ENCODE measurements at places on chromosomes 4 and X. TPM values are rescaled to one million over a fixed set of nuclear protein-coding genes. Genes with fewer than 3 reads are reported as not detected.
A peak's percentile ranks its signal among the peaks of the same experiment; 100 is the strongest.

DNA sequence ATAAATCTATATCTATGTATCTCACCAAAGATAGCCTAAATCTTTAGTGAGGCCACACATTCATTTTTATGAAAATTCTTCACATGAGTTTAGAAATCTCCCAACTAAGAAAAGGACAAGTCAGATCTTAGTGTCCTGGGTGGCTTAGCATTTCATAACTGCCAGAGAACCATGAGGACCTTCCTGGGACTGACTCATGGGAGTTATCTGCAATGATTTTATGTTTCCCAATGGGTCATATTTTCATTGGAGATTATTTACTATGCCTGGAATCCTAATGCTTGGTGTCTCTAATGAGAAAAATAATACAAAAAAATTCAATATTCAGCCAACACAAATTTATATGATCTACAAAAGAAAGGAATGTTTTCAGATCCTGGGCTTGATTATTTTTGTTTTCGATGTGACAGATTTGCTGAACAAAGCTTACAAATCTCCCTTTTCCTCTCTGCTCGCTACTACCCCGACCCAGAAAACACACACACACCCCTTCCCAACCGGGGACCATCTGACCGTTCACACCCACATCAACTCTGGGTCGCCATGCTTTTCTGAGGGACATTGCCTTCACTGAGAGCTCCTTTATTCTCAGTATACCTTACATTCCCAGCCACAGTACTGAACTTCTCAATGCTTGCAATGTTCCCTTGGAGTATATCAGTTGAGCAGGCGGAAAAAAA lies 40.1 kb downstream of the SORBS2 start:
- no peak for DNase-seq

Gene SPANXB1
- polyA plus RNA-seq = not detected

Gene TAF7L
- not detected for polyA plus RNA-seq

DNA sequence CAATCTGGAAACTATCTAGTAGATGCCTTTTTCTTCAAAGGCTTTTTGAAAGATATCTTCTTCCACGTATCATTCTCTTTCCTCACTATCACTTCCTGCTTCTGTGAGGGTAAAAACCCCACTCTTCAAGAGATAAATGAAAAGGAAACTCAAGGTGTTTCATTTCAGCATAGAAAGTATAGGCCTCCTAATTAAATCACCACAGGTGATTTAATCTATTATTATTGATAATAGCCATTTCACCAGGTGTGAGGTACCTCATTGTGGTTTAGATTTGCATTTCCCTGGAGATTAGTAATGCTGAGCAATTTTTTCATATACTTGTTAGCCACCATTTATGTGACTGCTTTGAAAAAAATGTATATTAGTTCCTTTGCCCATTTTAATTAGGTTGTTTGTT lies 92.0 kb upstream of the EMCN start:
- no peak for DNase-seq

DNA sequence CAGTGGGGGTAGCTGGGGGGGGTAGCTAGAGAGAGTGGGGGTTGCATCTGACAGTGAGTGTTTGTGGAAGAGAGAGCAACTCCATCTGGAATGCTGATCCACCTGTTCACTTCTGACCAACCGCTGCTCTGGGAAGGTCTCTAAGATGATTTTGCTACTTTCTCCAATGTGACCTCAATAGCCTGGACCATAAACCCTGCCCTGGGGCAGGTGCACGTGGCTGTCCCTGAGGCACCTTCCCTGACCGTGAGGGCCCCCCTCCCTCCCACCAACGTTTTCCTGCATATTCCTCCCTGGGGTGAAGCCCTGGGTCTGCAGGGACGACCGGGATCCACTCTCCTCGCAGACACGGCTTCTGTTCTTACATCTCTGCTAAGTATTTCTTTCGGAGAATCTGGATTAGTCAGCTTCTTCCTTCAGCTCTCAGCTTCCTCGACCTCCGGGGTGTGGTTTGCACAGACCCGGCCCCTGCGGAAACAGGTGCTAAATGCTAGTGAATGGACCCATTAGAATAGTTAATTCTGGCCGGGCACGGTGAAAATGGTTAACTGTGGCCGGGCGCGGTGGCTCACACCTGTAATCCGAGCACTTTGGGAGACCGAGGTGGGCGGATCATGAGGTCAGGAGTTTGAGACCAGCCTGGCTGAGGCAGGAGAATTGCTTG lies 21.4 kb upstream of the PLCXD1 start:
- no peak for DNase-seq

- no peak for DNase-seq
Observed at GRCh38 chr4:20319825-20320612, 68.3 kb downstream of the SLIT2 start.

GRCh38 chrX:116198810-116199209 lies 28.3 kb downstream of the AGTR2 start:
- DNase-seq = no peak

GRCh38 chr4:102469806-102470205 lies 31.4 kb upstream of the NFKB1 start:
- DNase-seq = no peak

GRCh38 chr4:39181520-39181904 lies 817 bp upstream of the WDR19 start:
- DNase-seq = no peak

- DNase-seq = no peak
Observed at GRCh38 chr4:3388471-3389232, 53.1 kb upstream of the HGFAC start.

DNA sequence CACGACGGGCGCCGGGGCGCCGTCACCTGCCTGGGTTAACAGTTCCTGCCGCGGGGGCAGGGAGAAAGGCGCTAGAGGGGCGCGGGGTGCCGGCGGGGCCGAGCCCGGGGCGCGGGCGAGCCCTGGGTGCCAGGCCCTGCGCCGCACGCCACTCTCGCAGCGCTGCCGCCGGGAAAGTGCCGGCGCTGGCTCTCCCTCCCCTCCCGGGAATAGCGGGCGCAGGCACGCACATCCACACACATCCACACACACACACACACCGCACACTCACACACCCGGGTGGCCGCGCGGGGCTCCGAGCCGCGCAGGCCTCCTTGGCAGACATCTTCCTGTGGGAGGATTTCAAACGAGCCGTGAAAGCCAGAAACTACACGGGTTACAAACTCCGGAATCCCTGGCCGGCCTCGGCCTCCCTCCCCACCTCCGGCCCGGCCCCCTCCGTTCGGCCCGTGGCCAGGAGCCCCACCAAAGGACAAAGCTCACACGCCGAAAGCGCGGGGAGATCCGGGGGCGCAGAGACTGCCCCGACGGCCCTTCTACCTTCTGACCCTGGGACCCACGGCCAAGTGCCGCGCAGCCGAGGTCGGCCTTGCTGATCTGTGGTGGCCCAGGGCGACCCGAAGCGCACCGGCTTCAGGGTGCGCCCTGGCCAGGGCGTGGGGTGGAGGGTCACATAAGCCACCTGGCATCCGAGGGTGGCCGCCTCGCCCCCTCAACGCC lies 92.3 kb downstream of the BCOR start:
- DNase-seq = peak; percentile 8

Gene MAGED4B
- polyA plus RNA-seq = 2.1 TPM

GRCh38 chr4:141646969-141647368 lies 10.6 kb downstream of the IL15 start:
- DNase-seq = no peak

- DNase-seq = no peak
Observed at GRCh38 chr4:84841435-84841834, 125.1 kb downstream of the WDFY3 start.

Gene ARL9
- polyA plus RNA-seq = 0.09 TPM

DNA sequence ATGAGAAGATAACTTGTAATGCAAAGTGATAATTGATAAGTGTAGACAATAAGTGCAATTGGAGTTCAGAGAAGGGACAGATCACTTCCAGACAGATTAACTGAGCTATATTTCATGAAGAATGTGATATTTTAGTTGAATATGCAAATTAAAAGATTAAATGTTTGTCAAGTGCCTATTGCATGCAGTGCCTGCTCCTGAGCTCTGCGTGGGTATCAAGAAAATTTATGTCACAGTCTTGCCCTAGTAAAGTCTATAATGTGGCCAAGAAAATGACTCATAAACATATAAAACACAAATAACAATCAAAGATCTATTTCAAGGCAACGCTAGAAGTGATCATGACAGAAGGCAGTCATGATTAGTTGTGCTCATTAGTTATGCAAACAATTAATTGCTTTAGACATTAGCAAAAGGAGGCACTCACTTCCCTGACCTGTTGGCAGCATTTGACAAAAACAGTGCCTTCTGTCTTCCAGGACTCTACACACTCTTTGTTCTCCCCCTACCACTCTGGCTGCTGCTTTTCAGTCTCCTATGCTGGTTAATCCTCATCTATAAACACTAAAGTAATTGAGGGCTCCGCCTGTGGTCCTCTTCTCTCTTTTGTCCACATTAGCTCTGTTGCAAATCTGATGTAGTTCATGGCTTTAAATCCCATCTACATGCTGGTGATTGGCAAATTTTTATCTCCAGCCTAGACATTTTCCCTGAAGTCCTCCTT lies 47.7 kb downstream of the ARHGEF38 start:
- DNase-seq = no peak

Gene NWD2
- 0.03 TPM for polyA plus RNA-seq

- DNase-seq = no peak
Observed at GRCh38 chr4:74638001-74638400, 156.3 kb downstream of the BTC start.

DNA sequence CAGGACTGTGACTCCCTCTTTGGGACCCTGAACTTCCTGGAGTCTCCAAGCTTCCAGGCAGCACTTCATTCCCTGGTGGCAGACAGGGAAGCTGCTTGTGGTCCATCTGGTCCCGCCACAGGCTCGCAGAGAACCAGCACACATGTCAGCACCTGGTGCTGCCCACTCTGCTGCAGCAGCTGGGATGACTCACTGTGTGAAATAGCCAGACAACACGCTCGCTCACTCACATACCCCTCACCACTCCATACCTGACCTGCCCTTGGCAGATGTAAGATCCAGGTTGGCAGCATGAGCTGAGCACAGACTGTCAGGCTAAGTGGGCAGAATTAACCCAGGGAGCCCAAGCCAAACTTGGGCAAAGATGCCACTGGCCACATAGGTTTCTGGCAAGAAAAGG lies 613.5 kb downstream of the PCDH18 start:
- DNase-seq = no peak

Gene SSX2
- polyA plus RNA-seq = not detected

Gene CCDC110
- polyA plus RNA-seq = 0.29 TPM

Gene FAM236D
- not detected for polyA plus RNA-seq

Gene NPY1R
- polyA plus RNA-seq = 0.26 TPM

GRCh38 chr4:84493092-84493850 lies 5.8 kb downstream of the NKX6-1 start:
- no peak for DNase-seq

Gene RTL5
- 1.1 TPM for polyA plus RNA-seq

DNA sequence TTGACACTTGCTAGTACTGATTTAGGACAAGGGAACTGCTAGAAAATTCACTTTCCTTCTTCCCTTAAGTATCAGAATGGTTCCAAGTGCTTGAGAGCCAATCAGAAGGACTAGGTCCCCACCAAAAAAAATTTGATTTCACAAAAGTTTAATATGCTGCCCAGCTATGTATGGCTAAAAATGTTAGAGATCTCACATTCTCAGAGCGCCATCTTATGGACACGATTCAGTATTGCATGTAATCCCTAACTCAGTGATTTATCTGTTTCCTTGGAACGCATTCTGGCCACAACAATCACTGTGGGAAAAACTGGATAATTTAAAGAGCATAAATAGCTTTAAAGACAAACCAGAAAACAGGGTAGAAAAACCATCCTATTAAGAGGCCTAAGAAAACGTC lies 255.1 kb upstream of the GPC4 start:
- peak; percentile 5 for DNase-seq

GRCh38 chrX:29662101-29662500 lies 553.3 kb upstream of the MAGEB2 start:
- DNase-seq = no peak

GRCh38 chrX:154436983-154437752 lies at the start of gene GDI1:
Gene GDI1 (plus strand): TSS chrX:154437154. CDS start chrX:154437255, 101 bp downstream.
- peak; percentile 65 for DNase-seq

DNA sequence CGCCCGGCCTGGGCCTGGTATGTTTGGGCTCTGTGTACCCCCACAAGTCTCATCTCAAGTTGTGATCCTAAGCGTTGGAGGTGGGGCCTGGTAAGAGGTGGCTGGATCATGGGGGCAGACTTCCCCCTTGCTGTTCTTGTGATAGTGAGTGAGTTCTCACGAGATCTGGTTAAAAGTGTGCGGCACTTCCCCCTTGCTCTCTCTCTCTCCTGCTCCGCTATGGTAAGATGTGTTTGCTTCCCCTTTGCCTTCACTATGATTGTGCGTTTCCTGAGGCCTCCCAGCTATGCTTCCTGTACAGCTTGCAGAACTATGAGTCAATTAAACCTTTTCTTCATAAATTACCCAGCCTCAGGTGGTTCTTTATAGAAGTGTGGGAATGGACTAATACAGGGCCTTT lies 53.0 kb downstream of the CHST7 start:
- DNase-seq = no peak

DNA sequence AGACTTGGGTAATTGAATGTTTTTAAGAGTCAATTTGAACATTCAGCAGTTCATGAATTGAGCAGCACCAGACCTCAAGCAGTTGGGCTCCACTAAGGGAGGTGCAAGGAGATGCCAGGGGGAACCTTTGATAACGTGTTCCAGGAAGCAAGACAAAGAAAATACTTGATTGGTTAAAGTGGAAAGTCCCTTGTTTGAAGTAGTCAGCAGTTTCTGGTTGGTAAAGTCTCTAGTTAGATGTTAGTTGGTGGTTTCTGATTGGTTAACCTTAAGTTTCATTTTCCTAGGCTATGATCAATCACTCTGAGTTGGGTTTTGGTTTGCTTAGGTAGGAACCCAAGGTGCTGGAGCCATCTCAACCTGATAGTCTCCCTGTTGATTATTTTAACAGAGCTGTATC lies 4.0 kb downstream of the HERC6 start:
- no peak for DNase-seq

Gene HCCS
- 47.4 TPM for polyA plus RNA-seq

Gene RHOXF2B
- not detected for polyA plus RNA-seq

- DNase-seq = peak; percentile 35
Observed at GRCh38 chr4:25913056-25913850, 767 bp upstream of the SMIM20 start.

DNA sequence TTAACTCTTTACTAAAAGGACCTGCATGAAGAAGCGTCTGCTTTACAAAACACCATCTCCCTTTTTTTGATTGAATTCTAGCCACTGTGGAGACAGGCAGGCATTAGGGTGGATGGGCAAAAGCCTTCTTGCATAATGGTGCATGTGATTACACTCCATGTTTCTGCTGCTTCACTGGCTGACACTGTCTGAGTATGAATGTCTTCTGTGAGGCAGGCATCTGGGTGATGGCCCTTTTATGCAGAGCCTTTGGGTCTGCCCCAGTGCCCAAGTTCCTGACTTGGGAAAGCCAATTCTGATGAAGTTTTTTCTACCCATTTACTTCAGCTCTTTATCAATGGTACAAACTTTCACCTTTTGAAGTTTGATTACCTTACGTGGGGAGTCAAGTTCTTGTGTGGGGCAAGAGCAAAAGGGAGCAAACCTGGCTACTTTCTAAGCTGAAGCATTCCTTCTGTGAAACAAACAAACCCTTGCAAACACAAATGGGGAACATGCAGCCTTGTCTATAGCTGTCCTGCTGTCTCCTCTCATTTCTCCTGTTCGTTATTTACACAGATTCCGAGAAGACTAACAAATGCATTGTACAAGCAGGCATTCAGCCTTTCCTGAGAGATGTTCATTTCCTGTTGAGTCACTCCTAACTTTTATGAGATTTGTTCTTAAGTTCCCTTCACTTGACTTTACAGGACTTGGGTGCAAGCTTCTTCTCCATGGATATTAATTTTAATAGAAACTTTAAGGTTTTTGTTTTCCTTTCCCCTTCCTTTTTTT lies 301.9 kb downstream of the TLL1 start:
- no peak for DNase-seq

- DNase-seq = no peak
Observed at GRCh38 chr4:26520728-26521450, 30.6 kb upstream of the CCKAR start.
